ENCODE measurements at places on chromosomes 13 and 19.

GRCh38 chr13:110008816-110009215 lies 222.4 kb upstream of the IRS2 start:
- DNase-seq = no peak

GRCh38 chr13:29439601-29440388 lies 155.7 kb downstream of the SLC7A1 start:
- no peak for DNase-seq

DNA sequence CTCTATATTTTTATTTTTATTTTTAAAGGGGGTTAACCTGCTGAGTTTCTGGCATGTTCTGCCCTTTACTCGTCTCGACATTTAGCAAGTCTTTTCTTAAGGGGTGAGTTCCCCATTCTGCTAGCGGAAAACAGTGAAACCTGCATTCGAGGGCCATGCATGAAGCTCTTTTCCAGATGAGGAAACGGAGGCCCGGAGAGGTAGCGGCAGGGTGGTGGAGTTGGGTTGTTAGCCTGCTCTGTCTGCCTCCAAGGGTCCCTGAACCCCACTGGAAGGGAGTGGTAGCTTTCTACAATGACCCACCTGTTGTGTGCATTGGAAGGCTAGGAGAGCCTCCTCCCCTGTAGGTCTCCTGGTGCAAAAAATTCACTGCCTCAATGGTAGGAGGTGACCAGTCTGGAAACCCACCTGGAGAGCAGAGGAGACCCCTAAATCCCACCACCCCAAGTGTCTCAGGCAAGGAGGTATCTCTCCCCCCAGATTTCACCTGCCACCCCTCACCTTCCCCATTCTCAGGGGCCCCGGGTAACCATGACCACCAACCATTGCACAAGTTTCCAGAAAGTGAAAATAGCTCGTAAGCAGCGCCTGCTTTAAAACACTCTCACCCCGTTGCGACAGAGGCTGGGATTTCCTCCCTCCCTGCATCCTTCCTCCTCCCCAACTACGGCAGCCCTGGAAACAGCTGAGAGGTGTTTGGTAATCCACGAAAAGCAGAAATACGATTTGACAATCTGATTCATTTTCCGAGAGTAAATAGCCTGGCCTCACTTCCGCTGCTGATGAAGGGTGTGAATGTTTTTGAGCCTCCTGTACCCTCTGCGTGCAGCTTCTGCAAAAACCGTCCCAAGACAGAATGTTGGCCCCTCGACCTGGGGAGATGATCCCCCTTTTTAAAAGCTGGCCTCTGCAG lies 3.5 kb downstream of the KLF2 start:
- DNase-seq = no peak

DNA sequence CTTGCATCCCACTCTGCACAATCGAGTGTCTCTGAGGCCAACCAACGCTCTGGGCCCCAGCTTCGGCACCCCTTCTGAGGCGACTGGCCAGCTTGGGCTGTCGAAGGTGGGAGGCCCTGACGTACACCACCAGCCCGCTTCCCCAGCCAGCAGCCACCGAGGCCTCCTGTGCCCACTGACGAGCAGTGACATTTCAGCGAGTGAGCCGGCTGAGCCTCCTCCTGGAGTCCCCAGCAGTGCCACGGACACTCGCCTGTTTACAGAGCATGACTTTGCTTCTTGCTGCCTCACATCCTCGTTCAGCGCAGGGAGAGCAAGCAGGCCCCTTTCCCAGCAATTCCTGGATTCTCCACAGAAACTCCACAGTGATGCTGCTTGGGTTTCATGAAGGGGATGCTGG lies 240.2 kb upstream of the MAB21L1 start:
- no peak for DNase-seq
